Tibial nerve (tissue), 4 donors: ENCODE measurements at places on chromosomes 7 and 10.

DNA sequence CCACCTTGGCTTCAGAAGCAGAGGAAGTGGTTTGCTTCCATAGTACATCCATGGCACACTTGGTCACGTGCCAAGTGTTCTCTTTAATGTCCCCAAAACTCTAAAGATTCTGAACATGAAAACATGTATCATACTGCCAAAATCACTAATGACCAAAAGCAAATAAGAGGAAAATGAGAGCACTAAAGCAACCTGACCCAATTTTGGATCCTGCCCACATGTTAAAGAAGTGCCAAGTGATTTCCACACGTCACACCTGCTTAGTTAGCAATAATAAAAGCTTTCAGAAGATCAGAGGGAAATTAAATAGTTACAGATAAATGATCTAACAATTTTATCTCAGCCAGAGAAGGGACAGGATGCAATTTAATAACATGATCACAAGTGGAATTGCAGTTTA, 1170.0 kb downstream of the XPNPEP1 start:
- no peak overlapping the region for H3K4me3 ChIP-seq
- no peaks in the 10 kb centered on the region for H3K27me3 ChIP-seq
- DNase-seq, result no peak
- H3K27ac ChIP-seq, result no peak overlapping the region

- no peaks in the 10 kb centered on the region for H3K27me3 ChIP-seq
- DNase-seq, result no peak
- H3K4me1 ChIP-seq, result peaks cover 27% of the 10 kb centered on the region
- no peak overlapping the region for H3K27ac ChIP-seq
These were observed 50.6 kb downstream of the CHST15 start for GRCh38 chr10:124042656-124043309.

DNA sequence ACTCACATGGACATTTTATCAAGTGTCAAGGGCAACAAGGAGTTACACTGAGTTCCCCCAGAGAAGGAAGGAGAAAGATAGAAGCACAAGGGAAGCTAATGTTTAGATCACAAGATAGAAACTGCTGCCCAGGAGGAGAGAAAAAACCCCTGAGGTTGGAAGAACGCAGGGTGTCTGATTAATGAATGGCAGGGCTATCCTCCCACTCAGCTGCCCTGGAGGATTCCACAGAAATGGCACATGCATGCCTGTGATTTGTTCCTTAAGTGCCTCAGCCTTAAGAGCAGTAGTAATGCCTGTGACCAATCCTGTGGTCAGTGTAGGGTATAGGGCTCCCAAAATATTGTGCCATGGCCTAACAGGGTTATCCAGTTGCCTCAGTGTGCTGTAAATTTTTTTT, 20.2 kb downstream of the DNAJB9 start:
- H3K27me3 ChIP-seq, result no peaks in the 10 kb centered on the region
- H3K4me1 ChIP-seq, result no peaks in the 10 kb centered on the region
- H3K4me3 ChIP-seq, result no peak overlapping the region
- no peaks in the 10 kb centered on the region for H3K36me3 ChIP-seq

- H3K27me3 ChIP-seq, result no peaks in the 10 kb centered on the region
- H3K27ac ChIP-seq, result no peak overlapping the region
- DNase-seq, result no peak
- H3K4me1 ChIP-seq, result no peaks in the 10 kb centered on the region
- no peaks in the 10 kb centered on the region for H3K36me3 ChIP-seq
These were observed 33.1 kb upstream of the HMX3 start for GRCh38 chr10:123102673-123103072.

GRCh38 chr10:50653142-50653541, 29.4 kb upstream of the SGMS1 start:
- H3K4me1 ChIP-seq, result no peaks in the 10 kb centered on the region
- peak; percentile 24 for DNase-seq
- no peak overlapping the region for H3K27ac ChIP-seq
- no peak overlapping the region for H3K4me3 ChIP-seq

- H3K36me3 ChIP-seq, result no peaks in the 10 kb centered on the region
- DNase-seq, result no peak
- peaks cover 28% of the 10 kb centered on the region for H3K4me1 ChIP-seq
- no peaks in the 10 kb centered on the region for H3K27me3 ChIP-seq
These were observed 24.8 kb downstream of the WDR86 start for GRCh38 chr7:151384776-151385625.

DNA sequence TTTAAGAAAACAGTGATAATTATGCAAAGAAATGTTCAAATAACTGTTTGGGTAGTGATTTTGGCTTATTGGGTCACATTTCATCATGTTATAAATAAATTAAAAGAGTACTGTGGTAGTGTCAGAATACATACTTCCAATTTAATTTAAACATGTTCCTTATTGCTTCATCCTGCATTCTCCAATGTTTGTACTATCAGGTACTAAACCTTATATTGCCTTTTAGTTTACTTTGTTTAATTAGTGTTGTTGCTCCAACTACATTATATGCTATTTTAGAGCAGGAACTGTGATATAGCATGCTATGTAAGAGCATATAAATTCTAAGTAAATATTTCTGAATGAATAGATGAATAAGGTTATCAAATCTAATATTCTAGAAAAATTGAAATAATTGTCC, 40.9 kb downstream of the VTI1A start:
- no peak overlapping the region for H3K4me3 ChIP-seq
- DNase-seq, result no peak
- H3K36me3 ChIP-seq, result no peaks in the 10 kb centered on the region
- H3K4me1 ChIP-seq, result peaks cover 6% of the 10 kb centered on the region
- no peak overlapping the region for H3K27ac ChIP-seq
- H3K27me3 ChIP-seq, result no peaks in the 10 kb centered on the region

DNA sequence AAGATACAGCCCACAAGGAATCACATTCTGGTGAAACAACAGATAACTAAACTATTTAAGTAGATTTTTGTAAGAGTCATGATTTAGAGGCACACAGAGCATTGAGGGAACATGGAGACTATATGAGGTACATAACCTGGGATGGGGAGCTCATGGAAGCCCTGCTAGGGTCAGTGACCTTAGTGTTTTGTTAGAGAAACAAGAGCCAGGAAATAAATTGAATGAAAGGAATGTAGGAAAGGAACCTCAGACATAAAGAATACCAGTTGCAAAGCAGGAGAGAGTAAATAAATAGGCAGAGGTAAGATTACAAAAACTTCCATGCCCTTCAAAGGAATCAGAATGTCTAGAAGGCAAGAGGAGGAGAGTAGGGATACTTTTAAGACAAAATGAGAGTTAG, 1076.9 kb downstream of the CNTNAP2 start:
- H3K4me3 ChIP-seq, result no peak overlapping the region
- no peaks in the 10 kb centered on the region for H3K27me3 ChIP-seq
- H3K4me1 ChIP-seq, result no peaks in the 10 kb centered on the region
- H3K27ac ChIP-seq, result no peak overlapping the region

GRCh38 chr10:43811871-43812270, 163.2 kb upstream of the ZNF32 start:
- no peak overlapping the region for H3K4me3 ChIP-seq
- no peak for DNase-seq
- H3K27me3 ChIP-seq, result no peaks in the 10 kb centered on the region
- H3K4me1 ChIP-seq, result no peaks in the 10 kb centered on the region
- H3K36me3 ChIP-seq, result no peaks in the 10 kb centered on the region

DNA sequence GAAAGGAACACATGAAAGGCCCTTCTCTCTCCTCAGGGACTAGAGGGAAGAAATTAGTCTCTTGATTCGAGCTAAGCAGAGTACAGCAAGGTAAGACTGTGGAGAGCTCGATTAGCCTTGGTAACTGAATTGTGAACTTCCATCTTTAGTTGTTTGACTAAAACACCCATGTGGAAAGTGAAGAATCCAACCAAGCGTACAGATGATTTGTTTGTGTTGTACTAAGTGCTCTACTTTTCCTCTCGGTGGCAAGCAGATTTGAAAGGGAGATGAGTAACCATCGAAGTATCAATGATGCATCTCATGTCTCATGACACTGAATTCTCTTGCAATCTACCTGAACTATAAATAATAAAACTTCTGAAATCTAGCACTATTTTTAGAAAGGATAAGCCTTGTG, 80.7 kb downstream of the FZD1 start:
- peaks cover 50% of the 10 kb centered on the region for H3K4me1 ChIP-seq
- peak overlapping the region; percentile 24 for H3K27ac ChIP-seq
- no peaks in the 10 kb centered on the region for H3K36me3 ChIP-seq

DNA sequence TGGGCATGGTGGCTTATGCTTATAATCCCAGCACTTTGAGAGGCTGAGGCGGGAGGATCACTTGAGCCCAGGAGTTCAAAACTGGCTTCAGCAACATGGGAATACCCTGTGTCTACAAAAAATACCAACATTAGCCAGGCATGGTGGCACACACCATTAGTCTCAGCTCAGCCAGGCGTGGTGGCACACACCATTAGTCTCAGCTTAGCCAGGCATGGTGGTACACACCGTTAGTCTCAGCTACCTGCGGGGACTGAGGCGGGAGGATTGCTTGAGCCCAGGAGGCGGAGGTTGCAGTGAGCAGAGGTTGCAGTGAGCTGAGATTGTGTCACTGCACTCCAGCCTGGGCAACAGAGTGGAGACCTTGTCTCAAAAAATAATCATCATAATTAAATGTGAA, 9.0 kb downstream of the LRRC27 start:
- H3K27me3 ChIP-seq, result no peaks in the 10 kb centered on the region
- H3K4me3 ChIP-seq, result no peak overlapping the region
- no peak for DNase-seq
- no peaks in the 10 kb centered on the region for H3K4me1 ChIP-seq
- H3K27ac ChIP-seq, result no peak overlapping the region
- H3K36me3 ChIP-seq, result no peaks in the 10 kb centered on the region

- H3K27me3 ChIP-seq, result no peaks in the 10 kb centered on the region
- peaks cover 22% of the 10 kb centered on the region for H3K36me3 ChIP-seq
- DNase-seq, result no peak
- no peak overlapping the region for H3K27ac ChIP-seq
- peaks cover 15% of the 10 kb centered on the region for H3K4me1 ChIP-seq
These were observed 37.1 kb downstream of the MXI1 start for GRCh38 chr10:110244550-110244949.

- H3K36me3 ChIP-seq, result no peaks in the 10 kb centered on the region
- H3K4me3 ChIP-seq, result no peak overlapping the region
- no peak overlapping the region for H3K27ac ChIP-seq
- no peaks in the 10 kb centered on the region for H3K27me3 ChIP-seq
- no peak for DNase-seq
- no peaks in the 10 kb centered on the region for H3K4me1 ChIP-seq
These were observed 14.5 kb downstream of the ATP6V1F start for GRCh38 chr7:128876978-128877755.

DNA sequence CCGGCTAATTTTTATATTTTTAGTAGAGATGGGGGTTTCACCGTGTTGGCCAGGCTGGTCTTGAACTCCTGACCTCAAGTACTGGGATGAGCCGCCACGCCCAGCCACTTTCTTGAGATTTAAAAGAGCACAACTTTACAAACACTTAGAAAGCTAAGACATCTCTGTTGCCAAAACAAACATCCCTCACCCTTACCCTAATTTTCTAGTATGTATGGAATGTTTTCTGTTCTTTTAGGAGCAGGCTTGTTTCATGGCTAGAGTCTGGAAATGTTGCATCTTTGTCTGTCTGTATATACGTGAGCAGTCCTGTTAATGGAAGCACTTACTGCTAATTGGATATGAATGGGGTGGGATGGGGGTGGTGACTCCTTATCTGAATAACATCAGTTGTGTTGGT, 2.9 kb downstream of the OLAH start:
- H3K27me3 ChIP-seq, result no peaks in the 10 kb centered on the region
- no peak overlapping the region for H3K4me3 ChIP-seq
- DNase-seq, result no peak
- no peaks in the 10 kb centered on the region for H3K4me1 ChIP-seq
- H3K27ac ChIP-seq, result no peak overlapping the region
- H3K36me3 ChIP-seq, result no peaks in the 10 kb centered on the region

DNA sequence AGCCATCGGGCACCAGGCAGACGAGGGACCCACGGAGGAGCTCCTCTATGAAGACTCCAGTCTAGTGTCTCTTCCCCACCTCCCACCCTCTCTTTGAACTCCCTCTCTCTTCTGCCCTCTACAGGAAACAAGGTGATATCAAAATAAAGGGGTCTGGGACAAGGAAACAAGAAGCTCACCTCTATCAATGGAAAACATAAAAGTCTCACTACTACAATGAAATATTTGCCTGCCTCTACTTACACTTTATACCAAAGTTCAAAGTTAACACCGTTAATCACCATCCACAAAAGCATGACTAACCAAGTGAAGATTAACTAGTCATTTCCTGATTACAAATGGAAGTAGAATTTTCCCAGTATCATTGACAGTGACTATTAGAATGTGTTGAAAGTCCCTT, 82.2 kb downstream of the PARD3 start:
- no peak overlapping the region for H3K4me3 ChIP-seq
- H3K27me3 ChIP-seq, result no peaks in the 10 kb centered on the region
- no peaks in the 10 kb centered on the region for H3K4me1 ChIP-seq
- no peak overlapping the region for H3K27ac ChIP-seq
- DNase-seq, result no peak

GRCh38 chr10:100293066-100293465, 6.6 kb upstream of the BLOC1S2 start:
- no peak for DNase-seq
- no peaks in the 10 kb centered on the region for H3K4me1 ChIP-seq
- no peaks in the 10 kb centered on the region for H3K36me3 ChIP-seq
- peak overlapping the region; percentile 80 for H3K27ac ChIP-seq

DNA sequence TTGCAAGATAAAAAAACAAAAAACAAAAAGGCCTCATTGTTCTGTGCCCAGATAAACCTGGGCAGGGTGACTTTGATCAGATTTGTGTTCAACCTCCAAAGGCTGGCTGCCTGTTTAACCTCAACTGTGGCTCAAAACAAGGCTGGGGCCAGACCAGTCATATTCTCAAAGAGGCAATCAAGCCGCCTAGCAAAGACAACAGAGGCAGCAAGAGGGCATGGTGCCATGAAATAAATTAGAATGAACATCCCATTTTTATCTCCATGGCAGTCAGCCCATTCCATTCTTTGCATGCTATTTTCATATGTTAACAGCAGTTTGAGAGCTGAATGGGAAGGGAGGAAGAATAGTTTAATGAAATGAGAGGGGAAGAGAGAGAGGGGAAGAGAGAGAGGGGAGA, 1150.3 kb downstream of the TYW1 start:
- no peaks in the 10 kb centered on the region for H3K36me3 ChIP-seq
- no peak for DNase-seq
- H3K27ac ChIP-seq, result no peak overlapping the region
- H3K4me3 ChIP-seq, result no peak overlapping the region
- no peaks in the 10 kb centered on the region for H3K4me1 ChIP-seq

- no peaks in the 10 kb centered on the region for H3K36me3 ChIP-seq
- peaks cover 8% of the 10 kb centered on the region for H3K4me1 ChIP-seq
- no peak overlapping the region for H3K4me3 ChIP-seq
- H3K27ac ChIP-seq, result no peak overlapping the region
- DNase-seq, result no peak
- no peaks in the 10 kb centered on the region for H3K27me3 ChIP-seq
These were observed 444.2 kb upstream of the SEMA3D start for GRCh38 chr7:85630904-85631600.

- H3K36me3 ChIP-seq, result peaks cover 49% of the 10 kb centered on the region
- H3K27me3 ChIP-seq, result no peaks in the 10 kb centered on the region
- H3K4me3 ChIP-seq, result no peak overlapping the region
- H3K27ac ChIP-seq, result no peak overlapping the region
These were observed 159.3 kb downstream of the TNS3 start for GRCh38 chr7:47422611-47423010.
